MG63 (cell line): ENCODE measurements at places on chromosomes 4 and X.

DNA sequence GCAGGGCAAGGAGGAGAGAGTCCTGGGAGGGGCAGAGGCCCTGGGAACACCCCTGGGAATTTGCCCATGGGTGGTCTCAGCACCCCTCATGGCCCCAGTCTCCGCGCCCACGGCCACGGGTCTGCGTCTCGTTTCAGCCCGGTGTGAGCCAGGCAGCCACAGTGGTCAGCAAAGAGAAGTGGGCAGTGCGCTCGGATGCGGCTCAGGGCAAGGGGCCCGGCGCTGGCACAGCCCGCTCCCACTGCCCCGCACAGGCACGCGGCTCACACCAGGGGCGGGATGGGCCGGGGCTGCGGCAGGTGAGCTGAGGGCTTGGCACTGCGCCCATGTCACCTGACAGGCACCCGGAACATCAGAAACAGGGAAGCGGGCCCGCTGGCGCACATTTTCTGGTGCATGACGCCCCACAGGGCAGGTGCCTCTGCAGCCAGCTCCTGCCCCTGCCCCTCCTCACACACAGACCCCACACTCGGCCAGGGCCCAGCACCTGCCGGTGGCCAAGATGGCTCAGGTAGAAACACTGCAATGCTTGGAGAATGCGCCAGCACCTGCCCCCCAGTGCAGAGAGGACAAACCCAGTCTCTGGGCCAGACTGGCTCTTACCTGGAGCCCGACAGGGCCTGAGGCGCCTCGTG, 41.9 kb upstream of the MXD4 start:
- DNase-seq: no peak

DNA sequence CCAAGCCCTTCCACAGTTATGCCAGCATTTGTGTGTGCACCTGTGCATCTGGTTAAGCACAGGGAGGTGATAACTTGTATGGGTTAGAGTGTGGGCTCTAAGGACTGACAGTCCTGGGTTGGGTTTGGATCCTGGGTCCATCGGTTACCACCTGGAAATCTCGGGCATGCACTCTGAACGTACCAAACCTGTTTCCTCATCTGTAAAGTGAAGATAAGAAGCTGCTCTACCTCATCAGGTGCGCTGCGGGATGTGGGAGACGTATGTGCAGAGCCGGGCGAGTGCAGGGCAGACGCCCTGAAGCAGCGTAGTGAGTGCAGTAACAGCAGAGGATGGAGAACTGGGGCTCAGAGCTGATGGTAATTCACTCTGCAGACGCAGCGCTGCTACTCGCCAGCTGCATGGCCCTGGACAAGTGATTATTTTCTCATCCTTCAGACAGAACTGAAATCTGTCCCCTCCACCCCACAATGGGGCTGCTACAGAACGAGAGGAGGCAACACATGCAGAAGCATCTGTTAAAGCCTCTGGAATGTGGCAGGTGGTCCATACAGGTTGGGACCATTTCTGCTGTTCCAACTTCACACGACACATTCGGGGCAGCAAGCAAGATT, 64.4 kb downstream of the HADH start:
- no peak for DNase-seq

- no peak for DNase-seq
Measured at GRCh38 chr4:125539691-125540090, 224.9 kb downstream of the FAT4 start.

GRCh38 chr4:41573502-41574001, 35.6 kb downstream of the LIMCH1 start:
- no peak for DNase-seq

DNA sequence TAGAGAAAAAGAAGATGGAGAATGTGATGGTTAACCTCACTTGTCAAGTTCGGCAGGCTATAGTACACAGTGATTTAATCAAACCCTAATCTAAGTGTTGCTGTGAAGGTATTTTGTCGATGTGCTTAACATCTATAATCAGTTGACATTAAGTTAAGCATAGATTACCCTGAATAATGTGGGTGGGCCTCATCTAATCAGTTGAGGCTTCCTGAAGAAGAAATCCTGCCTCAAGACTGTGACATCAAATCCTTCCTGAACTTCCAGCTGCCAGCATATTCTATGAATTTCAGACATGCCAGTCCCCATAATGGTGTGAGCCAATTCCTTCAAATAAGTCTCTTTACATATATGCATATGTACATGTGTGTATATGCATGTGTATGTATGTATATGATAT, 181.4 kb downstream of the PACRGL start:
- no peak for DNase-seq

- no peak for DNase-seq
Measured at GRCh38 chrX:1393871-1394615, 2.1 kb upstream of the SLC25A6 start.

GRCh38 chr4:47819178-47819577, 18.7 kb downstream of the CORIN start:
- DNase-seq: no peak
